Astrocyte of the cerebellum (primary cell): ENCODE measurements at places on chromosomes 11 and 22.

GRCh38 chr11:10990160-10990559 lies 132.3 kb upstream of the ZBED5 start:
- no peak for DNase-seq

- DNase-seq, result no peak
These were observed 3.4 kb downstream of the TENM4 start for GRCh38 chr11:79437278-79437980.

GRCh38 chr11:47396049-47396320 lies 12.4 kb upstream of the SLC39A13 start:
- no peak for DNase-seq

- DNase-seq, result no peak
These were observed 1.5 kb upstream of the PHRF1 start for GRCh38 chr11:574632-575312.

GRCh38 chr11:134640536-134640935 lies 228.5 kb upstream of the B3GAT1 start:
- no peak for DNase-seq

DNA sequence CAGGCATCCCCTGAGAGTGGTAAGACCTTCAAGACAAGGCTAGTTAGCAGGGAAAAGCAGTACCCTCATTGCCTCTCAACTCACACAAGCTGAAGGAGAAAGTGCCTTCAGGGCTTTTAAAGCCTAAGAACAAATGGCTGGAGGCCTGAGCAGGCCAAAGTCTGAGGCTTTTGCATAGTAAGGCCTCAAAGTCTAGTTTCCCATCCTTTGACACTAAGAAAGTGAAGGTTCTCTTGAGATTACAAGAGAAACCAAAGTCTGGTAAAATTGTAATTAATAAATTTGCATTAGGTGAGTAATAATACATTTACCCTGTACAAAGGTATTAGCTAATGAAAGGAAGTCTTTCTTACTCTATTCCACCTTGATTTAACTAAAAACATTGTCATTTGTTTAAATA lies 47.0 kb upstream of the CCDC89 start:
- DNase-seq, result no peak

- DNase-seq, result peak; percentile 99
These were observed 286.8 kb downstream of the BLID start for GRCh38 chr11:121829159-121829643.

DNA sequence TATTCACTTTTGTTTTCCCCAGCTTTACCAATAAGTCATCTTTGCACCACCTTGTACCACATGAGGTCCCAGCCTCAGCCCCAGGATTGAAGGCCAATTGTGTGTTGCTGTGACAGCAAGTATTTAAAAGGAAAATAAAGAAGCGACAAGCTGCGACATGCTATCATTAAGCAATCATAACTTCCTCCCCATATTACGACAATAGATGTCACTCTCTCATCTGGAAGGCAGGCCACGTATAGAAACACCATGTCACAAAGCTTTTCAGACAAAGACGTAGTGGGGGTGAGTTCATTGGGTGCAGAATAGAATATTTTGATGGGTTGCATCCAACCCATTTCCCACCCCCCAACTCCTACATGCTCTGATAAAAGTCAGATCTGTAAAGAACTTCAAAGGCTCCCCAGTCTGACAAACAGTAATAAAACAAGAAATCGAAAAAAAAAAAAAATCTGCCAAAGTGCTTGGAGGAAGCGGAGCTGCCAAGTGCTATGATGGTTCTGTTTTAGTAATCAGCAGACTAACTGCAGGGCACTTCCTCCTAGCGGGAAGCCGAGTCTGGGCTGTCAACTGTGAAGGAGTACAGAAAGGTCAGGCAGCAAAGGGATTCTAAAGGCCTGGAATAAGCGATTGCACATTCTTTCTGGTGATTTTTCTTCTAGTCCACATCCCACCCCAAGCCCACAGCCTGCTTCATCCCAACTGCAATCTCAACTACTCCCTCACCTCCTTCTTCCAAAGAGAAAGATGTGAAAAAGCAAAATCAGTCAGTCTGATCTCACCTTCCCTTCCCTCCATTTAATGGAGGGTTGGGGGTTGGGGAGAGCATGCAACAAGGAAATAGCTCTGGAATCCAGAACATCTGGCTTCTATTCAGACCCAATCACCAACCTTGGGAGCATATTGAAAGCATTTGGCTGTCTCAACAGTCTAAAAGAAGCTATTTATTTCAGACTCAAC lies 131.4 kb upstream of the UBASH3B start:
- DNase-seq, result peak; percentile 29

DNA sequence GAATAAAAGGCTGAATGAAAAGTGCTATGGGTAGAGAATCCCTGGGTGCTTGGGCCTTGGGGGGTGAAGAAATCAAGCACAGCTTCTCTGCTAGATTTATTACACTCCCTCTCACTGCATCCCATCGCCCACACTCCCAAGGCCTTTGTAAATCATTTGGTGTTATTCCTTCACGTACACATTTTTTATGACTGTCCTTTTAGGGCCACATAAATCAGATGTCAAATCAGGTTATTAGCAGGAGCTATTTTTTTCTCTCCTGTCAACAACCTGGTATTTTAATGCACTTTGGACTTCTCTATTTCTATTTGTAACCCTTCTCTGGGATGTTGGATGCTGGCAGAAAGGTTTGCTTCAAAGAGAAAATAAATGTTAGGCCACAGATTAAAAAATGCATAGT lies 408.8 kb downstream of the INSC start:
- no peak for DNase-seq

- no peak for DNase-seq
These were observed 1387.0 kb upstream of the TENM4 start for GRCh38 chr11:80827781-80828180.

DNA sequence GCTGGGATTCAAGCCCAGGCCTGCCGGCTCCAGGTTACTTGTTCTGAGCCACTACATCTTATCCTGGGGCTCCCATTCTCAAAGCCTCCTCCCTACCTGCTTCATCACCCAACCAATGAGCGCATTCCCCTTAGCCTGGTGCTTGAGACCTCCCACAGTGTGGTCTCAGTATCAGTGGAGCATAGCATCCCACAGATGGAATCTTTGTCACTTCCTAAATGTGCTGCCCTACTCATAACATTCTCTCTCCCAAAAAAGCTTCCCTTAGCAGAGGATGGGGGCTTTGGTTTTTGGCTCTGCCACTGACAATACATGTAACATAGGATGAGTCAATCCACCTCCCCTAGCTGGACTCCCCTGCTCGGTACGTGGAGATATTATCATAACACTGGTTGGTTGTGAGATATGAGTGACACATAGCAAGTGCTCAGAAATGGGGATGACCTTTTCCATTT lies 28.8 kb downstream of the TEAD1 start:
- DNase-seq, result no peak

GRCh38 chr22:29810216-29810615 lies 27.9 kb downstream of the ASCC2 start:
- no peak for DNase-seq

GRCh38 chr11:11122749-11123148 lies 230.3 kb downstream of the CSNK2A3 start:
- no peak for DNase-seq

DNA sequence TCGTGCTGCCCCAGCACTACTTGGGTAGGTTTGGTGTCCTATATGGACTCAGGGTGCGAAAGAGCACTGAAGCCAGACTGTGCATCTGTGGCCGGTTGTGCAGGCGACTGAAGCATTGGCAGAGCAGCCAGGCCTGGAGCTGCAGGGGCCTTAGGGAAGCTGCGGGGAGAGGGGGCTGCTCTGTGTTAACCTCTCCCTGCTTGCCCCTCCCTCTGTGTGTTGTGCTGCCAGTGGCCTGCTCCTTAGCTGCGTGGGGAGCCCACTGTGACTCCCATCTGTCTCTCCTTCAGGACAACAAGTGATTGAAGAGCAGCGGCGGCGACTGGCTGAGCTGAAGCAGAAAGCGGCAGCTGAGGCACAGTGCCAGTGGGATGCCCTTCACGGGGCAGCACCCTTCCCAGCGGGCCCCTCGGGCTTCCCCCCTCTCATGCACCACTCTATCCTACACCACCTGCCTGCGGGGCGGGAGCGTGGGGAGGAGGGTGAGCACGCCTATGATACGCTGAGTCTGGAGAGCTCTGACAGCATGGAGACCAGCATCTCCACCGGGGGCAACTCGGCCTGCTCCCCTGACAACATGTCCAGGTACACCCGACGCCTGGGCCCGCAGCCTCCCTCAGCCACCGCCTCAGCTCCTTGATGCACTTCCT lies 34.3 kb downstream of the TREH start:
- no peak for DNase-seq

DNA sequence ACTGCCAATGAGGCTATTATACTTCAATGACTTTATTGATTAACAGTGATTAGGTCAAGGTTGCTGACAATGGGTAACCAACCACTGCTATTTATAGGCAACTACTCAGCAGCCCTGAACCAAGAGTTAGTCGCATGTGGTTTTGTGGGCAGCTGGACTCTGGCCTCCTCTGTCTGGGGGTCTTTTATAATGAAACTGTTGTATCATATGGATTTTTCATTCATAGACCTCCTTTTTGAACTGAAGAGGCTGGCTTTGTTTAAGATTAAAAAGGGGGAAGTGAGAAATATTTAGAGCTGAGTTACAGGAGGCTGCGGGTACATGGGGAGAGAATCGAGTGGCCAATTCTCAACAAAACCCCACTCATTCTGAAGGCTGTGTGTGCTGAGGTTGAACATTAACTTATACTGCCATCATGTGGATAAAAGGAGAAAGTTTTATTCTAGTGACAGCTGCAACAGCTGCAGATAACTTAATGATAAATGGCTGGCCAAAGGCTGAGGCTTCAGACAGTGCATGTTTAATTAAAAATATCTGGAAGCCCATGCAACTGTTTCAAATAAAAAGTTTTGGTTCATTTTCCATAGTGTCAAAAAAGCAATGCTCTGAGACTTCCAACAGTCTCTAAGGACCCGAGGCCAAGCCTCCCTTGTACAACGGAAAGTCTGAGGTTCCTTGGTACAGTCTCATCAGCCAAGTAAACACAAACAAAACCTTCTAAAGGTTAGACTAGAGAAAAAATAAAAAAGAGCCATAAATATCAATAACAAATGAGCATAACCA lies 682.6 kb downstream of the KCNA4 start:
- peak; percentile 69 for DNase-seq

GRCh38 chr11:55942785-55943392 lies 6.7 kb upstream of the OR5I1 start:
- no peak for DNase-seq

DNA sequence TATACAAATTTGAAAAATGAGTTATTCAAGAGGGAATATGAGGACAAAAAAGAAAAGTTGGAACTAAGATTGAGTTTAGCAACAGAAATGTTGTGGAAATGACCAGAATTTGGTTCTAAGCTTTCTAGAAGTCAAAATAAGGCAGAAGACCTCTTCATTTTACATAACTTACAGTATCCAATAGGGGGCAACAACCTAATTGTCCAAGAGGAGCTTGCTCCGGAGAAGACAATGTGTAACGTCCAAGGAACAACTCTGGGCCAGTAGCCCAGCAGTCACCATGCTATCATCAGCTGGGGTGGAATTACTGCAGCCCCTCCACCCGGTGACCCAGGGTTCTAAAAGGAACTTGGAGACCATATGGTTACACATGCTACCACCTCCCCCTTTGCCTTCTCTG lies 14.1 kb downstream of the CNTF start:
- DNase-seq, result no peak

- DNase-seq, result no peak
These were observed 7.0 kb downstream of the SERHL2 start for GRCh38 chr22:42560781-42561180.

- no peak for DNase-seq
These were observed 2.9 kb upstream of the NXPE4 start for GRCh38 chr11:114598461-114598860.

DNA sequence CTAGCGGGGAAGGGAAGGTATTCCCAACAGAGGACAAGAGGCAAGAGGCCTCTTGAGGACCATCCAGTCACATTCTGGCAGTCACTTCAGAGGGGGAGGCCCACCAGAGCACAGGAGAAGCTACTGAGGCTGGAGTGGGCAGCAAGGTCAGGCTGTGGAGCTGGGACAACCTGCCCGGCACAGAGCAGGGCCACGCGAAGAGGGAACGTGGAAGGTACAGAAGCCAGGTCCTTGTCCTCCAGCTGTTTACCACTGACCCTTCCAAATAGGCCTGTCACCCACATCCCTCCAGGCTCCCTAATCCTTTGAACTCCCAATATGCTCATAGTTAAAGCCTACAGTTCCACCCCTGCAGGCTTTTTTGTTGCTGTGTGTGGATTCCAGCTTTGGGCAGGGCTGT lies 76.9 kb downstream of the IGLL1 start:
- DNase-seq, result no peak

DNA sequence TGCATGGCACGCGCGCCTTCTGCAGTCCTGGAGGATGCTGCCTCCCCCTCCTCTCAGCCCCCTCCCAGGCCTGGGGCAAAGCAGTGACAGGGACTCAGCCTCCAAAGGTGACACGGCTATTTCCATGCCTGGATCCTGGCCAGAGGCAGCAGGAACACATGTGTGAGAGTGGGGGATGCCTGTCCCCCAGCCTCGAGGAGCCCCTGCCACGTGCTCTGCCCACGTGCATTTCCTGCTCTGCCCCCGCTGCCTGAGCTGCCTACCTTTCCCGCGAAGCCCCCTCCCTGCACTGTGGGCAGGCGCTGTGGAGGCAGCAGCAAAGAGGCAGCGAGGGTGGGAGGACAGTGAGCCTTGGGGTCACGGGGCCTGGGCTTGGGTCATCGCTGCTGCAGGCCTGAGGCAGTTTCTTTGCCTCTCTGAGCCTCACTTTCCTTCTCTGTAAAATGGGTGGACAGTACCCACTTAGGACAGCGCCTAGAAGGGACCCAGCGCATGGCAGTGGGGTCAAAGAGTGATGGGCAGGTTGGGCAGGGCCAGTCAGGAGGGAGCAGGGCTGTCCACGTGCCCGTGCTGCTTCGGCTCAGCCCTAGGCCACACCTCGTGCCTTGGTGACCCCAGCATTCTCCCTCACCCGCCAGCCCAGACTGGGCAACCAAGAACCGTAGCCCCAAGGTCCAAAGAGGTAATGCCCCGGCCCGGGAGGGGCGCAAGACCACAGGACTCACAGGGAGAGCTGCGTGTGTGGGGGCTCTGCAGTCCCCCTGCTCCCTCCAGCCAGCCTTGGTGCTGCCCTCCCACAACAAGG lies 48.6 kb downstream of the FLRT1 start:
- no peak for DNase-seq

- DNase-seq, result no peak
These were observed 20.5 kb upstream of the ISX start for GRCh38 chr22:35045451-35045850.
